ENCODE measurements at places on chromosomes 12 and 14. TPM values are rescaled to one million over a fixed set of nuclear protein-coding genes. Genes with fewer than 3 reads are reported as not detected.

DNA sequence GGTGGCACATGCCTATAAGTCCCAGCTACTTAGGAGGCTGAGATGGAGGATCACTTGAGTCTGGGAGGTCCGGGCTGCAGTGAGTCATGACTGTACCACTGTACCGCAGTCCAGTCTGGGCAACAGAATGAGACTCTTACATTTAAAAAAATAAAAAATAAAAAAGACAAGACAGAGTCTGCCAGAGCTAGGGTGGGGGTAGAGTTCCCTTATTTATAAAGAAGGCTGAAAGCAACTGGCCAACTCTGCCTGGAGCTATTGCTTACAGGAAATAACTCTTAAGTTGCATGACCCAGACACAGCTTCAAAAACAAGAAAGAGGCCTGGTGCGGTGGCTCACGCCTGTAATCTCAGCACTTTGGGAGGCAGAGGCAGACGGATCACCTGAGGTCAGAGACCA lies 31.5 kb downstream of the NUMB start:
- no peak for DNase-seq

GRCh38 chr14:104932676-104933631 lies 8.3 kb downstream of the PLD4 start:
- peak; percentile 95 for DNase-seq

DNA sequence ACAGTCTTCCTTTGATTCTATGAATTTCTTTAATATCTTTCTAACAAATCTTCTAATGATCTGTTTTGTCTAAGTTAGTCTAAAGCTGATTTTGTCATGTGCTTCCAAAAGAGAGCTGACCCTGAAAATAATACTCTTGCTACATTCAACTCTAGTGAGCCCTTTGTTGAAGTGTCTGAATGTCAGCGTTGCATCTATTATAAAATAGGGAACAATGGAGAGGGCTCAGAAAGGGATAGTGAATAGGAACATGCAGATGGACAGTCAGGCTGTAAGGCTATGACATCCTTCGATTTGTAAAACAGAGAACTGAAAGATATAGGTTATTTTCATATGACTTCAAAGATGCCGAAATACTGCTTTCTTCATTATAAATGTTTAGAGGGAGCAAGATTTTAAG lies 304.5 kb downstream of the GALC start:
- no peak for DNase-seq

DNA sequence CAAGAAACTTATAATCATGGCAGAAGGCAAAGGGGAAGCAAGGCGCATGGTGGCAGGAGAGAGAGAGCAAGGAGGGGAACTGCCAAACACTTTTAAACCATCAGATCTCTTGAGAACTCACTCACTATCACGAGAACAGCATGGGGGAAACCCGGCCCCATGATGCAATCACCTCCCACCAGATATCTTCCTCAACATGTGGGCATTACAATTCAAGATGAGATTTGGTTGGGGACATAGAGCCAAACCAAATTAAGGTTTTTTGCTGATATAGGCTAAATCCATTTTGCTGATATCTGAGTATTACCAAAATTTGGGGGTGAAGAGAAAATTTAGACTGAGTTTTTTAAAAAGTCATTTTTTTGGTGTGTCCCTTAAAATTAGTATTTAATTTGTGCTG lies 54.9 kb upstream of the TMX1 start:
- no peak for DNase-seq

DNA sequence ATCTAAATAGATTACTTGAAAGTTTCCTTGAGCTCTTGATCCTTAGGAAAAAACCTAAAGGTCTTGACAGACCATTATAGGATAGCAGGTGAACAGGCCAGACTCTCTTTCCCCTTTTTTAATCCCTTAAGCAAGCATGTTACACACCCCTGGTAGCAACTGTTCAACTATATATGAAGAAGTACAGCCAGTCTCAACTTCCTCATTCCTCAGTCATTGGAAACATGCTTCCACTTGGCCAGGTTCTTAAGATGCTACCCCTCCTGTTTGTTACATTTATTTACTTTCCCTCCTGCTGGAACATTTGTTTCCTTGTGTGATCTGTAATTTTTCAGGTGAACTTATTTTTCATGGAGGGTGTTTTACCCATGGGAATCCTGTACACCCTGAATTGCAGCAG lies 124.1 kb downstream of the ARMH4 start:
- DNase-seq: no peak

DNA sequence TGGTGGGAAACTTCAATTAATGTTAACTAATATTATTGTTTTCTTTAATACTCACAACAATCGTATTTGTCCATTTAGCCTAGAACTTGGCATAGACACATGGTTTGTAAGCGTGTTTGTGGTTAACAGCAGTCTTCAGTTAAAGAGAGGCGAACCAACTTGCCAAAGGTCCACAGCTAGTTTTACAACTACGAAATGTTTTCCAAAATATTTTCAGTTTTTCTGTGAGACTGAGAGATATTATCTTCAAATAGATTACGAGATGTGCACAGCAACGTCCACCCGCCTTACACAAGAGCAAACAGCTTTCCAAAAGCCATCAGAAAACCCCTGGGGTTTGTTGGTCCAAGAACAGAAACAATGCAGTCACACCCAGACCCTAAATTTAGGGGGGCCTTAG lies 58.6 kb upstream of the RASSF3 start:
- no peak for DNase-seq

DNA sequence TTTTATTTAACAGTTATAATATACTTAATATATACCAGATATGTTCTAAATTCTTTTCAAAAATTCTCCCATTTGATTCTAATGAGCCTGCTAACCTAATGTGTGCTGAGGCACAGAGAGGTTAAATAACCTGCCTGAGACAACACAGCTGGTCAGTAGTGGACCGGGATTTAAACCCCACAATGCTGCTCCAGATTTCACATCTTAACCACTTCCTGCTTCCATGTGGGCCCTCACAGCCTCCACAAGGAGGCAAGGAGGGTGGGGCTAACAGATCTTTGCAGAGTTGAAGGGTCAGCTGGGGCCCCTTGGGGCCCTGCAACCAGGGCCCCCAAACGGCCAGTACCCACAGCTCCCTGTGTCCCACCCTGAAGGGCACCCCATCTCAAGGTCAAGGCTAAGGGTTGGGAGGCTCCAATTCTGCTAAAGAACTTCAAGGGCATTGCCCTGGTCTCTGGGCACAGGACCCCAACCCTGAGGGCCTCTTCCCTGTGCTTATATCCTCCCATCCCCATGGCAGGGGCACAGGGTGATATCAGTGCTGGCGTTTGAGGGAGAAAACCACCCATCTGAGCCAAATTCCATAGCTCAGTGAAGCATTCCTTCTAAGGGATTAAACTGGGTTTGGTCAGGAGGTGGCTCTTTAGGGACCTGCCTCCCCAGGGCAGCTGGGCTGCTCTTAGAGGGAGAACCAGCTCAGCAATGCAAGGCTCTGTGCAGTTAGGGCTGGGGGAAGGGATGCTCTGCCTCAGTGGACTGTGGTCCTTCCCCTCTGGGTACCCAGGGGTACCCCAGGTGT lies 2.2 kb downstream of the KRT80 start:
- no peak for DNase-seq

- DNase-seq: no peak
Measured at GRCh38 chr12:72133497-72134055, 138.6 kb upstream of the TRHDE start.

DNA sequence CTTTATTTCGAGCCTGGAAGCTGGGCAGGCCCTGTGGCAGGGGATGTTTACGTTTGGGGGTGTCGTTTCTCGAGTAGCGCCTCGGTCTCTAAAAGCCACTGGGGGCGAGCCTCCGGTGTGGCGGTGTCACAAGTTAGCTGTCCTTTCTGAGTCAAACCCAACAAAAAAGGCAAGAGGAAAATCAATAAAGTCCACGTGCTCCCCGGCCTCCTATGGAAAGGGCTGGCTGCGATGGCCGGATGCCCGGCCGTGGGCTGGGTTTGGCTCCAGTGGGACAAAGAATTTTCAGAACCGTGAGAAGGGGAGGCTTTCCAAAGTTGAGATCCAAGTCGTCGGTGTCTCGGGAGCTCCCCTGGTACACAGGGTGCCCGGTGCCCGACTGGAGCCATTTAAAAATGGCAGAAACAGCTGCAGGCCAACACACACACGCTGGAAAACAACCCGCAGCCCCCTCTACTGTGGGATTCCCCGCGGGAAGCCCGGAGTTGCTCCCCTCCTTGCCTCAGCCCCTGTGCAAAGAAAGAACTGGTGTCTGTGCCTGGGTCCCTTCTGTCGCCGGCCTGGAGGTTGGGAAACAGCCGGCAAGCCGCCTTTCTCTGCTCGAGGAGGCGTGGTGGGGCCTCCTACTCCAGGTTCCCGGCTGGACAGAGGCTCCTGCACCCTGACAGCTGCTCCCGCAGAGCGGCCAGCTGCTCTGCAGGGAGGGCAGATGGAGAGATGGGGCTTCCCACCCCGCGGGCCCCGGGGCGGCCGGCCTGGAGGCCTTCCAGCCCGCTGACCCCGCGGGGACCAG lies 1.9 kb downstream of the BCL7A start:
- DNase-seq: no peak

The TAS2R7 gene
- not detected for total RNA-seq

The CD69 gene
- 91.1 TPM for total RNA-seq

The PROX2 gene
- 0.93 TPM for total RNA-seq

The KRT83 gene
- not detected for total RNA-seq

The ZNF641 gene
- 9.2 TPM for total RNA-seq

The GLT8D2 gene
- total RNA-seq: 0.16 TPM

The AQP2 gene
- not detected for total RNA-seq

Measured in activated naive CD4-positive, alpha-beta T cell treated with anti-CD3 and anti-CD28 coated beads, Interleukin-2, amount 50 U/mL, for 72 hours (primary cell).